ENCODE measurements at places on chromosomes 12 and 14.

DNA sequence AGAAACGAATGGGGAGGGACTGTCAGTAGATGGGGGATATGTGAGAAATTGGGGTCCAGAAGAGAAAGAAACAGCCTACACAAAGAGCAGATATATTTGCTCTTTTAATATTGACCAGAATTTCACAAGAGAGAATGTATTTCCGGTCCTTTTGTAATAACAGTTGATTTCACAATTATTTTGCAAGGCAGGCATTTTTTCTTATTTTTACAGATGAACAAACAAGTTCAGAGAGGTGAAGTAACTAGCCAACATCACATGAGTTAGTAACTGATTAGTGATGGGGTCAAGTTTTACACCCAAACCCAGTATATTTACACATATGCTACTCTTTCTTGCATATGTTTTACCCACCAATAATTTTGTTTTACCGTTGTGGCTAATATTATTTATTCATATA, 188.2 kb downstream of the NAV3 start:
- no peak for DNase-seq

- no peak for DNase-seq
Measured at GRCh38 chr14:61513986-61514830, 181.1 kb upstream of the HIF1A start.

- DNase-seq = no peak
Measured at GRCh38 chr12:2776129-2776806, 18.5 kb upstream of the FKBP4 start.

GRCh38 chr12:70185301-70185700, 57.9 kb upstream of the CNOT2 start:
- DNase-seq = no peak

DNA sequence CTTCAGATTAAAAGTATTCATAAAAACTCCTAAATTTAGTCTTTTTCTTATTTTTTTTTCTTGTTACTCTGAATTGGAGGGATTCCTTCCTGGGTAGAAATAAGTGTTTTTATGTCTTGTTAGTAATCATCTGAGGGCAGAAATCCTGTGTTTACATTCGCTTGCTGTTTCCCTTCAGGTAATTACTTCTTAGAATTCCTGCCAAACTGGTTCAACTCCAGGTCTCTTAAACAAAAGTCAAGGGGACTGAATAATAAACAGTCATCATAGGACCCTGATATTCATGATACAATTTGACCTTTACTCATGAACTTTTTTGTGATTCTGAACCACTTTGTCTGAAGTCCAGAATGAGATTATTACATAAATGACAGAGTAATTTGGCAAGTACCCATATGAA, 843.9 kb downstream of the FLRT2 start:
- no peak for DNase-seq
